Mucosa of descending colon (tissue), 3 donors: ENCODE measurements at places on chromosomes 5 and 9.
A peak's percentile ranks its signal among the peaks of the same experiment; 100 is the strongest.

GRCh38 chr5:176817841-176818377 is 7.5 kb downstream of the UNC5A start:
- DNase-seq = peak; percentile 47

- no peak for DNase-seq
Observed at GRCh38 chr5:178249191-178249989, 16.8 kb upstream of the PHYKPL start.

DNA sequence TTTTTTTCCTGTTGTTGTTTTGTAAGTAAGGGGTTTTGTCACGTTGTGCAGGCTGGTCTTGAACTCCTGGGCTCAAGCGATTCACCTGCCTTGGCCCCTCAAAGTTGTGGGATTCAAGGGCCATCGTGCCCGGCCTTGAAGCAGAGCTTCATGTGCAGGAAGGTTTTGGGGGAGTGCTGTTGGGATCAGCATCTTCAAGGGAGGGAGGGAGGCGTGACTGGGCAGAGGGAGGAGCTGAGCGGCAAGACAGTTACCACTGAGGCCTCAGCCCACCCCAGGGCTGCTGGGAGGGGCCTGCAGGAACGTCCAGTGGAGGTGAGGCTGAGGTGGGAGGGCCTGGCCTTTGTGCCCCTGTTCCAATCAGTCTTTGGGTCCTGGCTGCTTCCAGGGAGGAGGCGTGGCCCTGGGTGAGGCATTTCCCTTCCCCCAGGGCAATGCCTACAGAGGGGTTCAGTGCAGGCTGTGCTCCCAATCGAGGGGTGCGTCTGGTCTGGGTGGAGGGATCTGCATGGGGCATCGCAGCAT is 21.4 kb downstream of the OR2V1 start:
- no peak for DNase-seq

DNA sequence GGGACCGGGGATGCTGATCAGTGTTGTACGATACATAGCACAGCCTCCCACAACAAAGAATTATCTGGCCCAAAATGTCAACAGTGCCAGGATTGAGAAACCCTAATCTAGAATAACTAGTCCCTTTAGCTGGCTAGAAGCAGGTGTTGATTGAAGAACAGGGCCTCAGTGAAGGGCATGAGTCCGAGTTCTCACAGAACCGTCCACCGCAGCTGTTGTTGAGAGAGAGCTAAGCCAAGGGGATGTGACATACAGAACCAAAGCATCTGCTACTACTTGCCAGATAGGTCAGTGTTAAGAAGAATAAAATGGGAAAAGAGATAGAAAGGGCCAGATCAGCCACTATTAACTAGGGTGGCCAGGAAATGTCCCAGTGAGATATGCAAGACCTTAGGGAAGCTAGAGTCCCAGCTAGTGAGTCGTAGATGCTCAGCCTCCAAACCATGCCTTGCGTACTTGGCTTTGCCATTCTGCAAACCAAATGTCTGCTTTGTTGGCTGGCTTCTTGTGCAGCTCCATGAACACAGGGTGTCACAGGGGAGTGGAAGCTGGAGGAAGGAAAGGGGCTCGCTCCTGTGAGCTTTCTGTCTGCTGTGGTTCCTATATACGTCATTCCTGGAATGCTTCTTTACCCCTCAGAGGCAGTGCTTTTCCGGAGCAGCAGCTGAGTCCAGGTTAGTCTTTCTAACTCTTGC is 68.9 kb downstream of the FBXO38 start:
- no peak for DNase-seq

- DNase-seq = no peak
Observed at GRCh38 chr5:57664700-57665099, 182.1 kb upstream of the ACTBL2 start.

- peak; percentile 2 for DNase-seq
Observed at GRCh38 chr5:163649514-163649913, 144.1 kb downstream of the MAT2B start.

- no peak for DNase-seq
Observed at GRCh38 chr5:90169078-90169477, 240.5 kb downstream of the CETN3 start.

DNA sequence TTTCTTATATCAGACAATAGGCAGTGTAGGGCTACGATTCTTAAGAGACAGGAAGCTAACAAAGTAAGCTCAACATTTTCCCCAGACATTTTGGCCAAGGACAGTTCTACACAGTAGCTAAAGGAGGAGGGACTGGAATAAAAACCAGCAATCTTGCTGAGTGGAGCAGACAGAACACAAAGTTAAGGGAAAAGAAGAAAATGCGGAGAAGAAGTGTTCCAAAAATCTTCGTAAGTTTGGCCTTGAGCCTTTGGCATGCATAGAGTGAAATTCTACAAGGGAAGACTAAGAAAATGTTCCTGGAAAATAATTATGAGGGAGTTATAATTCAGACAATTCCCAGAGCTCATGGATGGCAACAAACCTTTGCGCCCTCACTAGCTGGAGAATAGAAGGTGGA is 748.0 kb upstream of the CTNND2 start:
- DNase-seq = no peak

DNA sequence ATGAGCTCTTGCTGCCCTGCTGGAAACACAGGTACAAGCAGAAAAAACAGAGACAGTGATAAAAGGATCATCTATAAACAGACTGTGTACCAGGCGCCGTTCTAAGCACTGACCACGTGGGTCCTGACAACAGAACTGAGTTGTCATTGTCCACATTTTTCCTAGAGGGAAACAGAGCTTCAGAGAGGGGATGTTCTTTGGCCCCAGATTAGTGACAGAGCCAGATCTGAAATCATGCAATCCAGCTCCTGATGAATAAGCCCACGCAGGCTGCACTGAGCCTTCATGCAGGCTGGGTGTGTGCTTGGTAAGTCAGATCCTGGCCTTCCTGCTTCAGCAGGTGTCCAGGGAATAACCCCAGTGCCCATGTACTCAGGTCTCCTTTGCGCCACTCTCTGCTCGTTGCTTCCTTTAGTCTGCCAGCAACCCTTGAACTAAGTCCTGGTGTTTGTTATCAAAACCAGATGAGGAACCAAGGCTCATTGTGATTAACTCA is 22.8 kb upstream of the TCF7 start:
- no peak for DNase-seq

- no peak for DNase-seq
Observed at GRCh38 chr9:75591972-75592371, 298.5 kb upstream of the PCSK5 start.

DNA sequence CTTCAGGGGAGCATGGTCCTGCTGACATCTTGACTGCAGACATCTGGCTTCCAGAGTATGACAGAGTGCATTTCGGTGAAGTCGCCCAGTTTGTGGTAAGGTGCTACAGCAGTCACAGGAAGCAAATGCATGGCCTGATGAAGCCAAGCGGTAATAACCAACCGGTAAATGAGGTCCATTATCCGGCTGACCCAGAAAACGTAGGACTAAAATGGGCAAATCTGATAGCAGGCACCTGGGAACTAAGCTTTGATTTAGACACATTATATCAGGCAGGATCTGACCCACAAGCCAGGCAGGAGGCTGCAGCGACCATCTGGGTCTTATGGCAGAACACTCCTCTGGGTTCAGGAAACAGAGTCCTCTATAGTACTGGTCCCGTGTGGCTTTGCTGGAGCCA is 454.6 kb downstream of the GADD45G start:
- no peak for DNase-seq

GRCh38 chr5:98031496-98031895 is 742.0 kb upstream of the RGMB start:
- DNase-seq = no peak

- DNase-seq = no peak
Observed at GRCh38 chr9:16673171-16673570, 197.3 kb downstream of the BNC2 start.

DNA sequence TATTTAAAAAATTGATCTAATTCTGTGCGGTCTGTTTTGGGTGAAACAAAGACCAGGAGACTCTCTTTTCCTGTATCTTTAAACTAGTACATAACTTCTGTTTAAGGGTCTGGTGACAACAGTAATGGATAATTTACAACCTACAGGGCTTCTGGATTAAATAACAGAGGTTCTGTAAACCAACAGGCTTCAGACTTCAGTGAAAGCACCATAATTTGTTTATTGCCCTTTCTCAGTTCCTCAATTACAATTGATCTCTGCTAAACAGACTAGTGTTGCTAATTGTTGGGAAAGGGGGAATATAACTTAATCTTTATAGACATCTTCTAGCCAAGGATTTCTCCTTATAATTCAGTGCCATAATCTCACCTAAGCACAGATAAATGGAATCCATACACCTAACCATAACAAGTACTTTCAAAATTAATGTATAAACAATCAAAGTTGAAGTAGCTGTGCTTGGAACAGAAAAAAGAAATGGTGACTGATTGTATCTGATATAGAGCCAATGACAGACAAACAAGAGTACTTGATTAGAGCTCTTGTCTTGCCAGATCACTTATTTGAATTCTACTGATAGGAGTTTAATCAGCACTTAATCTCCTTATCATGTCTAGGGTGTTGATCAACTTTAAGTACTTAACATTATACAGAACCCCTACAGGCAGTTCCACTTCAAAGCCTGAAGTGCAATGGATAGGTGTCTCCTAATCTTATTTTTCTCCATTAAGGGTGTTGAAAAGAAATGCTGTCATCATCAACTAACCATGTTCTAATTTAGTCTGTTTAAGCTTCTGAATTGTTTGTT is 536.0 kb downstream of the NR2F1-AS1 start:
- no peak for DNase-seq

DNA sequence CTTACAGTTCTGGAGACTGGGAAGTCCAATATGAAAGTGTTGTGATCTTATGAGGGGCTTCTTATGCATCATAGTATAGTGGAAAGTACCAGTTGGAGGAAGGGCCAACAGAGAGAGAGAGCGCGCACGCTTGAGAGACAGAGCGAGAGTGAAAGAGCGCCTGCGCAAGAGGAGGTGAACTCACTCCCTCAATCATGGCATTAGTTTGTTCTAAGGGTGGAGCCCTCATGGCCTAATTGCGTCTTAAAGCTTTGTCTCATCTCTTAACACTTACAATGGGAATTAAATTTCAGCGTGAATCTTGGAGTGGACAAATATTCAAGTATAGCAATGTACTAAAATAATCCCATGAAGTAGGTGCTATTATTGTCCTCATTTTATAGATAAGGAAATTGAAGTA is 303.2 kb downstream of the OSTF1 start:
- no peak for DNase-seq

DNA sequence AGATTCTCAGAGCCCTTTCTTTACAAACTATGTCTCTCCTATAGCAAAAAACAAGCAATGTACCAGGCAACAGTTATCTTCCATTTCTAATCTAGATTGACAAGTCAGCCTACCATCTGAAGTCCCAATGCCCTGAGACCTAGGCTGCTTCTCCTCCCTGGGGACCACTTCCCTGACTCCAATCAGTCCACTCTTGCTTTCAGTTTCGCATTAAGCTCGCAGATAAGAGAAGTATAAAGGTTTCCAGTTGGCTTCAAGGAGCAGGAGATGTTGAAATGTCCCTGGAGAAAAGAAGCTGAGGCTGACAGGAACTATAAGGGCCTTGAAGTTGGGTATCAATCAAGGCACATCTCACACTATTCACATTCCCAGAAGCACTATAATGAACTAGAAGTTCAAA is 32.3 kb downstream of the ERP44 start:
- no peak for DNase-seq

GRCh38 chr5:14598225-14598624 is 16.6 kb downstream of the OTULINL start:
- DNase-seq = no peak

DNA sequence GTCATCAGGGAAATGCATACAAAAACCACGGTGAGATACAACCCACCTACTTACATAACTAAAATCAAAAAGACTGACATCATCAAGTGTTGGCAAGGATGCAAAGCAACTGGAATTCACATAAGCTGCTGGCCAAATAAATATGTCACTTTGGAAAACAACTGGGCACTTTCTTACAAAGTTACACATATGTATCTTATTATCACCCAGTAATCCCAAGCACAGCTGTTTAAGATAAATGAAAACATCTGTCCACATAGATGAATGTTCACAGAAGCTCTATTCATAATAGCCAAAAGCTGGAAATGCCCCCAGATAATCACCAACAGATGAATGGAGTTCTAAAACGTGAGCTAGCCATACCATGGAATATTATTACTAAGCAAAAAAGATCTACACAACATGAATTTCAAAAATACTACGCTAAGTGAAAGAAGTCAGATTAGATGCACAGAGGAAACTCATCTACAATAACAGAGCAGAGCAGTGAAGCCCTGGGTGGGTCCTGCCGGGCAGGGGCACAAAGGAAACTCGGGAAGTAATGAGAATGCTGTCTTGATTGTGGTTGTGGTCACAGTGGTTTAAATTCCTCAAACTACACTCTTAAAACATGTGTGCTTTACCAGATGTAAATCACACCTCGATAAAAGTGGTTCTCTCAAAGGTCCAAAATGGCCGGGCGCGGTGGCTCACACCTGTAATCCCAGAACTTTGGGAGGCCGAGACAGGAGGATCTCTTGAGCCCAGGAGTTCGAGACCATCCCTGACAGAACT is 8.5 kb downstream of the CAMSAP1 start:
- DNase-seq = no peak

- DNase-seq = no peak
Observed at GRCh38 chr9:33619666-33620404, 95.8 kb downstream of the ANKRD18B start.

DNA sequence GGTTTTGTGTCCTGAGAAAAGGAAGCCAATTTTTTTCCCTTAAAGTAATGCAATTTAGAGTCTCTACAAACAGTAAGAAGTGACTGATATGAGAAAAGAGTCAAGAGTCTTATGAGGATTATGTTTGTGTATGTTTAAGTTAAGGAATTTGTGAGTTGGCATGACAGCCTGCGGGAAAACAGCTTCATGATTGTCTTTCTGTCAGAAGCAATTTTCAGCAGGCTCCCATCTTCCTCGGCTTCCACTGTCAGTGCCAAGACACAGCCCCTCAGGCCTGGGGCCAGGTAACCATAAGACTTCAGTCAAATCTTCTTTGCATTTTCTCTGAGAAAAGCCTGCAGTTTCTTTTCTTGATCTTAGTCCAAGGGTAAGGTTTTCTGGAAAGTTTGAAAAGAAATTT is 17.0 kb upstream of the SELENOP start:
- DNase-seq = no peak

DNA sequence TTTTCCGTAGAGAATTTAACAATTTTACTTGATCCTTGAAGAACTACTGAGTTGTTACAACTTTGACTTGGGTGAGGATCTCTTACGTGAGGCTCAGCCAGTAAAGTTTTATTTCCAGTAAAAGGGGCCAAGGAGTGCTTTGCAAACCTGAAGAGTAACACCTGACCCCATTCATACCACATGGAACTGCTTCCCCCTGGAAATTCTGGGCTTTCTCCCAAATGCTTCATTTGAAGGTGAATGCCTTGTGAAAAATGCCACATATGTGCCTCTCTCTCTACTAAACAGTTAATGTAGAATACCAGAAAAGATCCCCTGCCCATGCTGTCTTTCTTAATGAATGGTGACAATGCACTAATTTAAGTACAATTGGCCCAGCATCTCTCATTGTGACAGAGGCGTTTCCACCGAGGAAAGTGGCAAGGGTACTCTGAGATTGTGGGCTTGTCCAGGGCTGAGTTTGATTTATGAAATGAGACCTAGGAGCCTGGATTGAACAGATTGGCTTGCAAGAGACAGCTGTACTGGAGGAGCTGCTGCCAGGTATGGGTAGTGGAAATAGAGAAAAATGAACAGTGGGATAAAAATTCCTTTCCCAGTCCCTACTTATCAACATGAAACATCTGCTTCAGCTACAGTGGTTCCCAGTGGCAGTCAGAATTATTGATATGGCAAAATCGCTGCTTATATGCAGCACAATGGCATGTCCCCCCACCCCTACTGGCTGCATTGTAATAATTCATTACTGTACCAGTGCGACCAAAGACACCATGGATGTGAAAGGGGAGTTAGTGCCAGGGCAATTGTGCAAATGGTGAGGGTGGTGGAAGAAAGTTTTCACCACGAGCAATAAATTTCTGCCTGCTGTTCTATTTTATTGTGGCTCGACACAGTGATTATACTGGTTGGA is 843.7 kb upstream of the WWC1 start:
- no peak for DNase-seq
